ENCODE measurements at places on chromosomes 7 and 10.
A peak's percentile ranks its signal among the peaks of the same experiment; 100 is the strongest.

- DNase-seq = no peak
Measured at GRCh38 chr7:34758111-34758601, 100.1 kb downstream of the NPSR1 start.

DNA sequence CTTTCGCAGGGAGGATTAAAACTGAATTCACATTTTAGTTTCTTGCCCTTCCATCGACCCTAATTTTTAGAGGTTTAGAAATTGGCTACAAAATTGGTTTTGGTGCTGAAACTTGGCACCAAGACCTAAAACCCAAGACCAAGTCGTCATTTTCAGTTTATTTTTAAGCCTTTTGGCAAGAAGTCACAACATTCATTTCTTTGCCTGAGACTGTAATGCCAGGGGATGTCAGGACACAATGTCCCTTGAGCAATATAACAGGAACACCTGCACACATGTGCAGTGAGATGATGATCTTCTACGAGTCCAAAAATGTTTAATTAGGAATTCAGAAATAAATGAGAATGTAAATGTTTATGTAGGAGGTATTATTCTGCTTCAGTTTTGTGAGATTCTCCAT is 335.4 kb upstream of the ANKRD30A start:
- DNase-seq = no peak

DNA sequence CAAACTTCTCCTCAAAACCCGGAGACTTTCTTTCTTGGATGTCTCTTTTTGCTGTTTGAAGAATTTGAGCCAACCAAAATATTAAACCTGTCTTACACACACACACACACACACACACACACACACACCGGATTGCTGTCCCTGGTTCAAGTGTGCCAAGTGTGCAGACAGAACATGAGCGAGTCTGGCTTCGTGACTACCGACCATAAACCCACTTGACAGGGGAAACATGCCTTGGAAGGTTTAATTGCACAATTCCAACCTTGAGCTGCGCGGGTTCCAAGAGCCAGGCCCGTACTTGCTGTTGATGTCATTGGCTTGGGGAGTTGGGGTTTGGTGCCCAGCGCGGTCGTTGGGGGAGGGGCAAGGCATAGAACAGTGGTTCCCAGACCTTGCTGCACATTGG is 1.7 kb downstream of the EGFR start:
- no peak for DNase-seq

- DNase-seq = no peak
Measured at GRCh38 chr10:131703541-131703940, 197.3 kb upstream of the PPP2R2D start.

DNA sequence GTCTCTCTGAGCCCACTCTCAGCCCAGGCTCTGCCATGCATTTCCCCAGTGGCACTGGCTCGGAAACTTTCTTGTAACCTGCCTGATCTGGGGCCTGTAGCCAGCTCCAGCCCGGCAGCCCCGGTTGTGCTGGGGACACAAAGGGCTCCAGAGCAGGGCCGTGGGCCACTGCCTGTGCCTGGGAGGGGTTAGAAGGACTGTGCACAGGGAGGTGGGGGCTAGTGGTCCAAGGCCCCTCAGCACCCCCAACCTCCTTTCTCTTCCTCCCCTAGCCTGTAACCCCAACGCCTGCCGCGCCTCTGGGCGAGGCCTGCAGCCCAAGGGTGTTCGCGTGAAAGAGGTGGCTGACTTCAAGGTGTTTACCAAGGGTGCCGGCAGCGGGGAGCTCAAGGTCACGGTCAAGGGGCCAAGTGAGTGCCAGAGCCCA is 9.6 kb downstream of the FLNC start:
- no peak for DNase-seq

DNA sequence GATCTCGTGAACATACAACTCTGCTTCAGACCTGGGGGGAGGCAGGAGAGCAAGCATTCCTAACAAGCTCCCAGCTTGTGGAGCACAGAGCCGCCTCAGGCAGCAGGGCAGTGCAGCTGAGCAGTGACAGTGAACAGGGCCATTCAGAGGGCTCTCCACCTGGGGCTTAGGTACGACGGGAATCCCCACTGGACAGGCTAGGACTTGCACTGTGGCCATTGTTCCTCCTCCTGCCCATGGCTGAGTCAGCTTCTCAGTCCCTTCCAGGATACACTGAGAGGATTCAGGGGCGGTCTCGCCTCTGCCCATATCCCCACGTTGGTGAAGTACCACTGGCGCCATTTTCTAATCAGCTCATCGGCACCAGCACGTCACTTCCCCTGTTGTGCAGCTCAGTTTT is 71.1 kb downstream of the FIGNL1 start:
- DNase-seq = no peak

DNA sequence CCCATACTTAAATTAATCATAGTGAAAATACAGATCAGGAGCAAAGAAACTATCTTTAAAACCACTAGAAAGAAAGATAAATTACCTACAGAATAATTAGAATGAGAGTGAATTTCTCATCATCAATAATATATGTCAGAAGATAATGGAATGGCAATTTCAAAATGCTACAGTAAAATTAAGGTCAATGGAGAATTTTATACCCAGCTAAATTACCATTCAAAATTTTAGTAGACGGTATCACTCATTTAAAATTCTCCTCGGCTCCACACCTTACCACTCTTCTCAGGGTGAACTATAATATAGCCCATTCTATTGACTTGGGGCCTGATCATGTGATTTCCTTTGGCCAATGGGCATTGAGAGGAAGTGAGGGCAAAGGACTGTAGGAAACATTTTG is 192.5 kb upstream of the TCERG1L start:
- DNase-seq = no peak

GRCh38 chr10:72809006-72809405 is 84.5 kb upstream of the OIT3 start:
- DNase-seq = no peak

GRCh38 chr7:114930829-114931655 is 9.1 kb downstream of the MDFIC start:
- no peak for DNase-seq

GRCh38 chr10:69892406-69892805 is 90.7 kb downstream of the COL13A1 start:
- DNase-seq = no peak

DNA sequence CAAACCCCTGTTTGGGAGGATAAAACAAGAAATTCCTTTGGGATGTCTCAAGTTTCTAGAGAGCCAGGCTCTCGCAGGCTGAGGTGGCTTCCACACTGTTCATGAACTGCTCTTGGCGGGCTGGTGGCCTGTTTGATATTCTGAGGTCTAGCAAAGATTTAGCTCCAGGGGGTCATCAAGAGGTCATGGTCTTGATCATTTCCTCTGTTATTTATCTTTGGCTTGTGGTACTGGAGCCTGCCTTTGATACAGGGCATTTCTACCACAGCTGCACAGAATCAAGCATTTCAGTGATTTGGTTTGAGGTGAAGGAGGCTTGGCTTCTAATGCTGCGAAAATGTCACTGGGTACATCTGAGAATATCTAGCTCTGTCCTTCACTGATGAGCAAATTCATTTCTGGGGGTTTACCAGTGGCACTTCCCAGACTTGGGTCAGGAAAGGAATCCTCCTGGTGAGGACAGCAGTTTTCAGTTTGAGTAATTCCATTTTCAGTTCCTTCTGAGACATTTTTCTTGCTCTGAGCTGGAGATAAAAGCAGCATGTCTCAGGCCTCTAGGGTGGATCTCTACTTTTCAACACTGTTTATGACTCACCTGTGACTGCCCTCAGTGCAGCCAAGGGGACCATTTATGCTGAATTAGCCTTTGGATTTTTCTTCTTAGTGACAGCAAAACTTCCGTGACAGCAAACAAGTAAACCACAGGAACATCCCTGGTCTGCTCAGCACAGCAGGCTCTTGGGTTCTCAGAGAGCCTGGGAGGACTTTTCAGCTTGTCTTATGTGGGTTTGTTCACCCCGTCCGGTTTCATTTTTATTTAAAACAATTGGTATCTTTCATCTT is 312.0 kb downstream of the RNLS start:
- DNase-seq = no peak

DNA sequence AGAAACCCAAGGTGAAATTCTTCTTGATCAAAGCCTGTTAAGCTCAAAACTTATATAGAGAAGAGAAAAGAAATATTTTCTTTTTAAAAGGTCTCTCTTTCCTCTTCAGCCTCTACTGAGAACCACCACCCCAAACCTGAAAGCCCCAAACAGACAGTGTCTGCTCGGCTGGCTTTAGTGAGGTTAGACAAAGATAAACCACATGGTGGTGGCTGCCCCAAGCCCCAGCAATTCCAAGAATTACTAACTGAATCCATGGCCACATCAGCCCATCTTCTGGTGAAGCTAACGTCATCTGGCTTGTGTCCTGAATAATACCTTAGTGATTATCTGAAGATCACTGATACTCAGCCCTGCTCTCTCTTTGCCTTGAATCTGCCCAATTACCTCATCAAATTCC is 275.0 kb downstream of the ELMO1 start:
- DNase-seq = no peak

- DNase-seq = no peak
Measured at GRCh38 chr7:128838109-128838779, 8.0 kb downstream of the FLNC start.

- no peak for DNase-seq
Measured at GRCh38 chr10:27911539-27911938, 87.3 kb downstream of the ODAD2 start.

GRCh38 chr7:157650131-157650631 is 313.4 kb downstream of the DNAJB6 start:
- no peak for DNase-seq

DNA sequence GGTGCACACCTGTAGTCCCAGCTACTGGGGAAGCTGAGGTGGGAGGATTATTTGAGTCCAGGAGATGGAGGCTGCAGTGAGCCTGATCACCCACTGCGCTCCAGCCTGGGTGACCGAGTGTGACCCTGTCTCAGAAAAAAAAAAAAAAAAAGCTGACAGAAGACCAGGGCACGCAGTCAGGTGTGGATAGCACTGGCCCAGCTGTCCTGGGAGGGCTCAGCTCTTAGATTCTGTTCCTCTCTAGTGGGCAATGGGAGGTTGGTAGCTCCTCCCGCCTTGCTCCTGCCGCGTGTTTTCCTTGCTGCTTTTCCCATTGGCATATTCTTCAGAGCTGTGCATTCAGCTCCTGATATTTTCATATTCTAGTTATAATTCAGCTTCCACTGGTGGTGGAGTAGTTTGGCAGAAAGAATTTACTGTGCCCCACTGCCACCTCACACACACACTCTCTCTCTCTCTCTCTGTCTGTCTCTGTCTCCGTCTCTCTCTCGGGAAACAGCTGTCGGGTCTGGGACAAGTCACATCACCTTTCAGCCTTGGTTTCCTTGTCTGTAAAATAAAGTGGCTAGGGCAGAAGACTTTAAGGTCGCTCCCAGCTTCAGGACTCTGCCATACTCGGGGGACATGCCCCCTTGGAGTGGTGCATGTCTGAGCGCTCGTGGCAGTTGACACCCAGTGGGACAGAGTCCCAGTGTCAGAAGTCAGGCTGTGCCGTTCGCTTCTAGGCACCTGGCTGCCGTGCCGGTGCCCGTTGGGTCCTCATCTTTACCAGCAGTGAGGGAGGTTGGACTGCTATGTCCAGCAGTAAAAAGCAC is 25.9 kb upstream of the ANKRD2 start:
- no peak for DNase-seq

DNA sequence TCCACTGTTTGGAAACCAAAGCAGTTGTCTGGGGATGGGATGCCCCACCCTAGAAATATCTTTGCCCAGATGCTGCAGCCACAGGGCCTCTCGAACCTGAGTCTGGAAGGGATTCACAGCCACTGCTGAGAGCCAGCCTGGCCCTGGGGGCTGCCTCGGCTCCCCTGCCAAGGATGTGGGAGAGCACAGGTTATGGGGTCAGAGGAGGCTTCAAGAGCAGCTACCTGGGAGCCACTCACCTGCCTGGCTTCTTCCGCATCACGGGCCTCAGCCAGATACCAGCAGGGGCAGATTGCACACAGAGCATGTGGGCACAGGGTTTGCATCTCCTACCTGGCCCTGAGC is 5.4 kb upstream of the PWWP2B start:
- DNase-seq = no peak

- no peak for DNase-seq
Measured at GRCh38 chr7:96415293-96415940, 93.5 kb upstream of the SLC25A13 start.

DNA sequence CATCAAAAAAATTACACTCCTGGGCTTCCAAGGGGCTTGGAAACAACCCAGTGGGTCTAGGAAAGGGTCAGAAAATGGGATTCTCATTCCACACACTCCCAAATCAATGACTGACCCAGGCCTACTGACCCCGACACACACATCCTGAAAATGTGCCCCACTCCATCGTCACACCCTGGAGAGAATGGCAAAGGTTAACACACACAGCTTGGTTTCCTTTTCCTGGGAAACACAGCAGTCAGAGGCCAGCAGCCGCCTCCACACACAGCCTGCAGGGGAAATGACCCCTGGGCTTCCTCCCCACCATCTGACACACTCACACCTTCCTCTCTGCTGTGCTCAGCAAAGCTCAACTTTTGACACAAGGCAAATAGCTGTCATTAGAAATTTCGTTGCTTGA is 42.9 kb downstream of the SH3PXD2A start:
- DNase-seq = no peak

DNA sequence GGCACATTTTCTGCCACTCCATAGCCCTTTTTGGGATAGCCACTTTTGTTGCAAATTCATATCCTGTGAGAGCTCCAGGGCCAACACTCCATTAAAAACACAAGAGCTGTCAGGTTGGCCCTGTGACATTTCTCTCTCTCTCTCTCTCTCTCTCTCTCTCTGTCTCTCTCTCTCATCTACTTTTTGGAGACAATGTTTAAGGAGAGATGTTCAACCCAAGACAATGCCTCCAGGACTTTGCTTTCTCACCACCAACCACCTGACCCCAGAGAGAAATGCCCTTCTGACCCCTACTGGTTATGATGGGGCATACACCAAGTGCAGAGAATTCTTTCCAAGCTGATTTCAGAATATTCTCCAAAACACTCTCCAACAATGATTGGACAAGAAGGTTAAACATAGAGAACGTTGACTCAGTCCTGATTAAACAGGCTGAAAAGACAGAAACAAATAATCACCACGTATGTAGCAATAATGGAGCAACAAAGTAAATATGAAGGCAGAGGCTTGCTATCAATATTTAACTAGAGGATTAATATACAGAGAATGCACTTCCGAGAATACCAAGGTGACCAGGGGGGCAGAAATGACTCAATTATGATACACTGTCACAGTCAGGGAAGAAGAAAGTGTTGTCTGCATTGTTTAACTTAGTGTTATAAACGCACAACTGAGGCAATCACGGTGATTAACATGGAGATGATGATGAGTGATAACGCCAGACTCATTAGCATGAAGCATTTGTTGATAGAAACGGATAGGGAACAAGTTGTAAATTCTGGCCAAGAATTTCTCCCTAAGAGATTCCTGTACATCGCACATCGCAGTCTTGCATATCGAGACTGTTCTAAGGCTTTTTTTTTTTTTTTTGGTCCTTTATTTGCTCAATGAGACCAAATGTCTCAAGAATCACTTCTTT is 178.5 kb downstream of the NRP1 start:
- peak; percentile 50 for DNase-seq

- DNase-seq = peak; percentile 93
Measured at GRCh38 chr7:65269150-65269856, 104.4 kb upstream of the ZNF92 start.

DNA sequence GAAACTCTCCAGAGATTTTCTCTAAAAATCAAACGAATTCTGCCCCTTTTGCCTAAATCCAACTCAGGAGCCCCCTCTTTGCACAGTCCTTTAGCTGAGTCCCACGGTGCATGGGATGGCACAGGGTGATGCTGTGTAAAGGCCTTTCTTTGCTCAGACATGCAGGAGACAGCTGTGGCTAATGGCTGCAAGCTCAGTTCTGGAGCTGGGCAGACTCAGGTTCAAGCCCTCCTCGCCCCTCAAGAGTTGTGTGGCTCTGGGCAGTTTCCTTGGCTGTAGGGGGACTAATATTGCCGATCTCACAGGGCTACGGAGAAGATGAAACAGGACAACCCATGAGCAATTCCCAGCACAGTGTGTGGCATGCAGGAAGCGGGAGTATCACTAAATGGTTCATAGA is 42.6 kb downstream of the CLEC2L start:
- DNase-seq = peak; percentile 15

Measured in D341Med (cell line).